ENCODE measurements at places on chromosomes 7 and 10.

DNA sequence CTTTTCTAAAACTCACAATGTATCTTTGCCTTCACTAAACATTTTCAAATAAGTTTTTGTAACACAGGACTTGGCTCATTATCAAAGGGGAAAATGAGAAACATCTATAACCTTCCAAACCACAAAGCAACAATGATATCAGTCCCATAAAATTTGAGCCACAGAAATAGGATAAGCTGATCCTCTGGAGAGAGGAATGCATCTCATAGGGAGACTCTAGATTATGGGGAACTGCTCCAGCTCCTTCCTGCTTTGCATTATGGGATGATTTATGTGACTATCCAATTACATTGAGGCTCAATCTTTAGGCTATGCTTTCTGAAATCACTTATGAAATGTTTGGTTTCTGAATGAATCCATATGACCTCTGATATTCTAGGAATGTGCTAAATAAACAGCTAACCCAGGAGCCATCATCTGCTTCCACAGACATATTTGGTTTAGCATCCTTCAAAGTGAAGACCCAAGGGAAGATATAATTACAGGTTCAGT lies 70.4 kb downstream of the CUBN start:
- peak; percentile 99 for DNase-seq

DNA sequence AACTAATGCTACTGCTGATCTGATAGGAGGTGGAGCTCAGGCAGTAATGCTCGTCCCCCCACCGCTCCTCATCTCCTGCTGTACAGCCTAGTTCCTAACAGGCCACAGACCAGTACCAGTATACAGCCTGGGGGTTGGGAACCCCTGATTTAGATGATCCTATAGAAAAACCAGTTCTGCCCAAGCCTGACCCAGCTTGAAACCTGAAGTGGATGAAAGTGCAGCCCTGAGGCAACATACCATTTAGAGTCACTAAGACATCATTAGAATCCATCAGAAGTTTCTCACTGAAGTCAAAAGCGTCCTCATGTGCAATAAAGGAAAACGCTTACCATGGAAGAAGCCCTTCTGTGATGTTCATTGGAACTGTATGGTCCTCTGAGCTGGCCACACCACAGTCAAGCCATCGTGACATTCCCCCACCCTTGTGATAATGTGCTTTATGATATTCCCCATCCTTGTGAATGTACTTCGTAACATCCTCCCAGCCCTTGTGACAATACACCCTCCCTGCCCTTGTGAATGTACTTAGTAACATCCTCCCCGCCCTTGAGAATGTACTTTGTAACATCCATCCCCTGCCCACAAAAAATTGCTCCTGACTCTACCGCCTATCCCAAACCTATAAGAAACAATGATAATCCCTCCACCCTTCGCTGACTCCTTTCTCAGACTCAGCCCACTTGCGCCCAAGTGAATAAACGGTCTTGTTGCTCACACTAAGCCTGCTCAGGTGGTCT lies 65.9 kb upstream of the HECTD2 start:
- no peak for DNase-seq

DNA sequence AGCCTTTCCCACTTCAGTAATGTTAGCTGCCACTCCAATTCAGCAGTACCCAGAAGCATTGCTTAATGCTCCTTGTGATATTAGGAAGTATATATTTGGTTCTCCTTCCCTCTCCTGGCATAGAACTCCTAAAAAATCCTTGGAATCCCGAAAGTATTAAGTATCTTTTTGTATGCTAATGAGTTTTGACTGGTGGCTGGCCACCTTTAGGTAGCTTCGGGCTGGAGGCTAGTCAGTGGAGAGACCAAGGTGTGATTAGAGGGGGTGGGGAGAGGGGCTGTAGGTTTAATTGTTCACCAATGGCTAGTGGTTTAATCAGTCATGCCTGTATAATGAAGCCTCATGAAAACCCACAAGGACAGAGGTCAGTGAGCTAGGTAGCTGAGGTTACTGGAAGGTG lies 12.2 kb downstream of the COMTD1 start:
- DNase-seq = no peak

DNA sequence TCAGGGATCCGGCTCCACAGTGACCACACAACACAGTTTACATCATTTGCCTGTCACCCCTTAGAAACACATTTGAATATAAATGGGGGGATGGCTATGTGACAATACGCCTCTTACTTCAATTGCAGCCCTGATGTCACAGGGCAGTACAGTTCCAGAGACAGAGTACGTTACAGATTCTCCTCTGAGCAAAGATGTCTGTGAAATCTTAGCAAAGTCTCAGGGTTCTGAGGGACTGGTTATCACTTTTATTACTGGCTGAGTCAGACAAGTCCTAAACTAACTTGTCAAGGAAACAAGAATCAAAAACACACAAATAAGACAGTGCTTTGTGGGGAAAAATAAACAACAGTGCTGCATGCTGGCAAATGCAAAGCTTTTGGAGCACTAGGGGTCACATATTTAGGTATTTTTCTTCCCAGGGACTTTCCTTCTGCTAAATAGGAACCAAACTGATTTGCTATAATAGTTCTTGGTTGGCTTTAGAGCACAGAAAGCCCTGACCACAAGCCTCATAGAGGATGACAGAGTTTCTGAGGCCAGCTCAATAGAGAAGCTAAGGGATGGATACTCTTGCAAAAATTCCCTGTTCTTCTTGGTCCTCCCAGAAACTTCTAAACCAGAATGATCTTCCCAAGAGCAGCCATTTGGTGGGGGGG lies 501.6 kb downstream of the GRID1 start:
- no peak for DNase-seq

DNA sequence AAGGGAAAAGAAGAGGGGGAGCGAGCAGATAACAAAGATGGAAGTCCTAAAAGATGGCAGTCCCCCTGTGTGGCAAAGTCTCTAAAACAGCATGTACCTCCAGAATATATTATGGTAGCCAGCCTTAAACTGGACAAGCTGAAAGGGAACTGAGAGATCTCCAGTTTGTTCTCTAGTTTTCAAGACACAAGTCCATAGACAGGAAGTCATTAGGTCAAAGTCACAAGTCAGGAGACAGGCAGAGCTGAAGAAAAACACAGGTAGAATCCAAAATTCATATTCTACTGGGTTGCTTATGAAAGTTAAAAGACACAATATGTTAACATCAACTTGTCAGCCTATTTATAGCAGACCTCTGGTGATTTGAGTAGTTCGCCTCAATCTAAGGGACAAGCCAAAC lies 38.7 kb downstream of the FAM107B start:
- DNase-seq = no peak

DNA sequence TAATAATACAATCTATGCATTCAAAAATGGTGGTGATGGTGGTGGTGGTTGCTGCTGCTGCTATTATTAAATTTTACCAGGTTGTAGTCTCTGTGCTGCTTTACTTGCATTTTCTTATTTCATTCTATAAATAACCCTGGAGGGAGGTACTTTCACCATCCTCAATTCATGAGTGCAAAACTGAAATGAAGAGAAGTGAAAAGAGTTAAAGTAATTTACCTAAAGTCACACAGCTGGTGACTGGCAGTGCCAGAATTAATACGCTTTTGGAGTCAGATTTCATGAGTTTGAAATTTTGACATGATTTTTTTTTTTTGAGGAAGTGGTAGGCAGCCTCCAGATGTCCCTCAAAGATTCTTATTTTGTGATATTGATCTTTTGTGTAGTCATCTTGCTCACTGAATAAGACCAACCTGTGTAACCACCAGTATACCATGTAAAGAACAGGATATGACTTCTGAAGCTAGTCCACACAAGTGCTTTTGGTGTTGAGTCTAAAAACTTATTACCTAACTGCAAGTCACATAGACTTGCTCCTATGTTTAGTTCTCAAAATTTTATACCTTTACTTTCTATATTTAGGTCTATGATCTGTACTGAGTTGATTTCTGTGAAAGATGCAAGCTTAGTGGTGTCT lies 218.8 kb downstream of the ZWINT start:
- no peak for DNase-seq

GRCh38 chr7:47379629-47380324 lies 202.1 kb downstream of the TNS3 start:
- peak; percentile 85 for DNase-seq

- DNase-seq = peak; percentile 81
Observed at GRCh38 chr7:33831389-33832141, 73.8 kb upstream of the BMPER start.

- DNase-seq = peak; percentile 13
Observed at GRCh38 chr10:125514206-125515162, 168.5 kb downstream of the TEX36 start.

- peak; percentile 57 for DNase-seq
Observed at GRCh38 chr7:2106924-2107323, 125.8 kb downstream of the MAD1L1 start.

- no peak for DNase-seq
Observed at GRCh38 chr7:4097001-4097609, 585.0 kb upstream of the FOXK1 start.

DNA sequence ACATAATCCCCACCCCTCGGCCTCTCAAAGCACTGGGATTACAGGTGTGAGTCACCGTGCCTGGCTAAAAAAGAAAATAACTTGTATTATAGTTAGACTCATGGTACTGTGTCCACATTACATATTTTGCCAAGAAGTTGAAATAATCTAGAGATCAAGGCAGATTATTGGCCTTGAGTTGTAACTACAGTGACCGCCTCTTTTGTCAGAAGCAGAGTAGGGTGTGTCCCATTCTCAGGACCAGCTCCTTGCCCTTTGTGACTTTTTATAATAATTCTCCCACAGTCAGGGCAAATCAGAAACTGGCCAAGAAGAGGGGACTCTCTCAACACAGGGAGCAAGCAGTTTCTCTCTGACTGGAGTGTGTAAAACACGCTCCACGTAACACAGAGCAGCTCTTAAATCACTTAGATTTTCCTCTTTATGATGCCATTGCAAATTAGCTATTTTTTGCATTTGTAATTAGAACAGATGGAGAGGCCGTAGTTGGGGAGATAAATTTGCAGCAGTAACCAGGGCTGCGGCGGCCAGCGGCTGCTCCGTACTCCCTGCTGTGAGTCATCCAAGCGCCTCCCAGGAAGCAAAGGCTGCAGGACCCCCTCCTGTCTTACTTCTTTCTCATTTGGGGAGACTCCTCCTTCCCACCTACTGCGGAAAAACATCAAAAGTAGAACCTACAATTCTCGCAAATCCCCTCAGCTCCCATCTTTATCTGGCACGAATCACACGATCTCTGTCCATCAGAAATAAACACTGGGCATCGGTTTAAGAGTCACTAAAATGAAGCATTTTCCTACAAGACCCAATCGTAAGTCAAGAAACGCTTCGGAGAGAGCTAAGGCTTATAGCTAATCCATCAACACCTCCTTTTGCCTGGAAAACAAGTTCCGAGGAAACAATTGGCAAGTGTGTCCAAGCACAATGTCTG lies 32.1 kb upstream of the MSRB2 start:
- no peak for DNase-seq

- peak; percentile 27 for DNase-seq
Observed at GRCh38 chr10:21355591-21356011, 169.9 kb downstream of the SKIDA1 start.

- DNase-seq = no peak
Observed at GRCh38 chr10:44424298-44424697, 39.4 kb upstream of the CXCL12 start.

- DNase-seq = no peak
Observed at GRCh38 chr10:84552478-84552877, 224.1 kb downstream of the CCSER2 start.

All from fibroblast of skin of scalp (primary cell).